Stimulated activated CD8-positive, alpha-beta memory T cell treated with anti-CD3 and anti-CD28 coated beads, Interleukin-15, amount 100 ng/mL, for 4 hours (primary cell): ENCODE measurements at places on chromosomes 1 and 21.
A peak's percentile ranks its signal among the peaks of the same experiment; 100 is the strongest.

- no peak for DNase-seq
Observed at GRCh38 chr1:93584261-93585003, 97.2 kb downstream of the BCAR3 start.

DNA sequence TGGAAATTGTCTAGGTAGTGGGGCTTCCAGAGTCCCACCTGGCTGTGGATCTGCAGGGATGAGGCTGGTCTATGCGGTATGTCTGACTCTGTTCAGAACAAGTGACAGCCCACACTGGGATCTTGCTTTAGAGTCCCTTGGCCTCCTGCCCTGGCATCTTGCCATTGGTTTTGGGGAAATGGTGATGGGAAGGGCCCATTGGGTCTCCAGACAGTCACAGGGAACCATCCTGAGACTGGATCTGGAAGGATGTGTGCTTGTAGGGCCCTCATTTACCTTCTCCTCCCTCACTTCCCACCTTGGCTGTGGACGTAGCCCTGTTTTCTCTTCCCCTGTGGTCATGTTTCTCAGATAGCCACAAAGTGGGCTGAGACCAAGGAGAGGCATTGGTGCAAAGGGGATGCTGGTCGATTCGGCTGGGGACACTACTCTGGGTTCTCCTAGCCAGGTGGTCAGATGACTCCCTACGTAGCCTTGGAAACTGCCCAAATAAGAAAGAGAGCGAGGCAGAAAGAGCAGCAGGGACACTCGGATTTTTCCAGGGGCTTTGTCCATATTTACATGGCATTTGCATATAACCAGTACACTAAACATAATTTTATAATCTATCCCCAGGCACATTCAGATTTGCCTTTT, 15.1 kb downstream of the SOX13 start:
- DNase-seq: no peak

GRCh38 chr21:36547464-36547863, 67.5 kb upstream of the CLDN14 start:
- DNase-seq: no peak

GRCh38 chr1:111594306-111594693, 25.3 kb upstream of the RAP1A start:
- DNase-seq: no peak

GRCh38 chr1:104105465-104105864, 355.8 kb downstream of the AMY1C start:
- no peak for DNase-seq

- no peak for DNase-seq
Observed at GRCh38 chr1:186183970-186184628, 191.0 kb downstream of the TPR start.

- no peak for DNase-seq
Observed at GRCh38 chr1:63674865-63675419, 81.7 kb downstream of the PGM1 start.

- DNase-seq: no peak
Observed at GRCh38 chr1:184376369-184376768, 10.5 kb upstream of the C1orf21 start.

DNA sequence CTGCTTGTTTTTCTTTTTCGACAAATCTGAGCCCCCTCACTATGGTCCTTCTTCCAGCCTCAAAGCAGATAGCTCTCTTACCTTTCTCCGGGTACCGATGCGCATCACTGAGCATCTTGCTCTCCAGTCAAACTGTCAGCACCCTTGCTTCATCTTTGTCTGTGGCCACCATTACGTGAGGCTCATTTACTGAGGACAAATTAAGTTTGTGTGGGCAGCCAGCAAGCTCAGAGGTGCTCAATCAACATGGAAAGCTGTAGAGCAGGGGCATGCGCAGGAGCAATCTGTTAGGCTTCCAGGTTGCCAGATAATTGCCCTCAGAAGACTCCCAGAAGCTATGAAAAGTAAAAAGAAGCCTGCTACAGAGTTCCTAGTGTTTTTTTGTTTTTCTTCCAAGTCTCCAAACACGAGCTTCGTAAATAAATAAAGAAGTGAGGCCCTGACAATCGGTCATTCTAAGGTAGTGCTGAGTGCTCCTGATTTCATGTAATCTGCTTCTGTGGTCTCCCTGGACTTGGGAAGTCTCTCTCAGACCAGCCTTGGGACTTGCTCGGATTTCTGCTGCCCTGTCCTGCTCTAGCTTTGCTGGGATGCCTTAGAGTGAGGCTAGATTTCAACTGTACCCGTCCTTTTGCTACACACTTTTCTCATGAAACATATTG, 1.8 kb downstream of the C1orf53 start:
- DNase-seq: no peak

GRCh38 chr1:199102239-199102638, 463.4 kb downstream of the PTPRC start:
- no peak for DNase-seq

- DNase-seq: no peak
Observed at GRCh38 chr1:204316164-204316563, 43.6 kb downstream of the PLEKHA6 start.

DNA sequence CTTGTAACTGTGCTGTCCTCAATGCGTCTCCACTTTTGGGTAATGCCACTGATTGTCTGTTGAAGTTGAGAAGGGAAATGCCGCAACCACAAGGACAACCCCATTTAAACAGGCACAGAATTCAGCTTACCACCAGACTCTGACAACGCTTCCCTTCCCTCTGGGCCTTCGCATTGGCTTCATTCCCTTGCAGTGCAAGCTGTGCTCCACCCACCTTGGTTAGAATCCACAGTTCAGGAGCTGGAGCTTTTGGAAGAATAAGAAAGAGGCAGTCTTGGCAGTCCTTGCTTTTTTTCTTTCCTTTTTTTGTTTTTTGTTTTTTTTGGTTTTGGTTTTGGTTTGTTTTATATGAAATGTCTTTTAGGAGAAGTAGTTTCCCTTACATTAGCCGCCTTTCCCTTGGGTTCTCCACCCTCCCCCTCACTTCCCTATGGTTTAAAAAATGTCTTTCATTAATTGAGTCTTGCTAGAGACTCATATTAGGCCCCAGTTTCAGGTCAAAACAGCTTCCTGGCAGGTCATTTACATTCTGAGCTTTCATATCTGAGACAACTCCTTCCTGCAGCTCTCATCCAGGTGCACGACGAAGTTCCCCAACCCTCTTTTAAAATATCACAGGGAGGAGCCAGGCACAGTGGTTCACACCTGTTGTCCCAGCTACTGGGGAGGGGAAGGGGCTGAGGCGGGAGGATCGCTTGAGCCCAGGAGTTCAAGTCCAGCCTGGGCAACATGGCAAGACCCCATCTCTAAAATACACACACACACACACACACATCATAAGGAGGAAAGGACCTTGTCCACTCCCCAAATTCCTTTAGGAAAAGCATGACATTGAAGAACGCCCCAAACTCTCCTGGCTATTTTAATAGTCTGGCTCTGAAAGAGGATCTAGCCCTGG, 20.7 kb upstream of the LAX1 start:
- DNase-seq: no peak

GRCh38 chr1:230069796-230070195, 2.8 kb downstream of the GALNT2 start:
- DNase-seq: no peak

DNA sequence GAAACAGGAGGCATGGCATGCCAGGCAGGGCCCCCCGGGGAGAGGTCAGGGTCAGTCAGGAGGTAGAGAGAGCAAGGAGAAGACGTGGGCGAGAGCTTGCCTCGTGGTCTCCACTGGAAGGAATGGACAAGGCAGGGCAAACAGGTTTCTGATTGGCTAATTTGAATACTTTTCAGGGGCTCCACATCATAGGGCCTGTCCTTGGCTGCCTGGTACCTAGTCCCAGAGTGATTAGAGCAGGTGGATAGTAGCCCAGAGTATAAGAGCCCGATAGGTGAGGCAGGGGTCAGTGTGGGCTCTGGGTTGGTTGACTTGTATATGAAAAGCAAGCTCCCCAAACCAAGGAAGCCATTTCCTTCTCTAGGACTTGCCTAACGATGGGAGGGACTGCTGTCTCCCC, 178.6 kb downstream of the ZP4 start:
- DNase-seq: no peak

GRCh38 chr1:199682081-199682480, 345.4 kb upstream of the NR5A2 start:
- DNase-seq: no peak

- DNase-seq: no peak
Observed at GRCh38 chr1:21882721-21883415, 54.2 kb downstream of the HSPG2 start.

DNA sequence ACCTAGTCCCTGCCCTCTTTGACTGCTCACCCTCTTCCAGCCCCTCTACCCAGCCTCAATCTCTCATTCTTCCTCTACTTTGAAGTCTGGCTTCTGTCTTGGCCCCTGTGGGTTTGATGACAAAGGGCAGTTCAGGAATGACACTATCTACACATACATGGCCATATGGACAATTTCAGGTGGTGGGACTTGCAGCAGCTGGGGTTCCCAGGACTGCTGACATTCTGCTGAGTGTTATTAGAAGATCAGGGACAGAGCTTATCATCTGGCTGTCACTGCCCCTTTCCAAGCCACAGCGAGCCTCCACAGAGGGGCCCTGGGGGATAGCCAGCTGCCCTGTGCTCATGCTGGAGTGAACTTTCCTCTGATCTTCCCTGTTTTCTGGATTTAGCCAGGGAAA, 97.4 kb upstream of the IPO9 start:
- no peak for DNase-seq

- no peak for DNase-seq
Observed at GRCh38 chr1:68745451-68745850, 248.6 kb upstream of the DEPDC1 start.

- DNase-seq: no peak
Observed at GRCh38 chr1:10765734-10766478, 30.5 kb downstream of the CASZ1 start.

DNA sequence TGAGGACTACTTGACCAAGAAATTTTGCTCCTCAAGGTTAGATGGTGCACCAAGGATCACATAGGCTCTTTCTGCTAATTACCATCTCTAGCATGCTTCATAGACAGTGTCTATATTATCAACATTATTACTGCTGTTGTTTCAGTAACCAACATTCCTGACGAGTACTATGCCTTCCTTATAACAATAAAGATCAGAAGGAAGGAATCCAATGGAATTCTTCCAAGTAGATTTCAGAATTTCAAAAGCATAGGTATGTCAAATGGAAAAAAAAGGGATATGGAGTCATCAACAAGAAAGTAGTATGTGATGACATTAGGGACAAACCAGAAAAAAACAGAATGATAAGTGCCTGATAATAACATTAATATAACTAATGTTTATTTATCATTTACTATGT, 39.6 kb upstream of the LPGAT1 start:
- DNase-seq: no peak

GRCh38 chr1:233790662-233791371, 113.7 kb upstream of the SLC35F3 start:
- peak; percentile 0 for DNase-seq

DNA sequence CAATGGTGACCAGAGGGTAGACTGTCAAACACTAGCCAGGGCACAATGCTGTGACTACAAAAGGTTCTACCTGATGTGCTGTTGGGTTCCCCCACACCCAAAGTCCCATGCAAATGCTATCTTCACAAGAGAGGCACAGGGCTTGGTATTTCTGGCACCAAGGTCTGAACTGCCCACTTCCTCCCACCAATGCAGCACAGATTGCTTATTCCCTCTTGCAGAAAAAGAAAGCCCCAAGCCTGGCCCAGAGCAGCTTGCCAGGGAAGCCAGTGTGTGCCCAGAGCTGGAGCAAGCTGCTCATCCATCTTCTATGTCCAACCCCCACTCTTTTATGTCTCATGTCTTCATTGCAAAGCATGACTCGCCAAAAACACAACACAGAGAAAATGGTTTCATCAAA, 149.4 kb upstream of the CAMK1G start:
- DNase-seq: no peak

- DNase-seq: no peak
Observed at GRCh38 chr1:159970932-159971342, 16.9 kb upstream of the SLAMF9 start.

DNA sequence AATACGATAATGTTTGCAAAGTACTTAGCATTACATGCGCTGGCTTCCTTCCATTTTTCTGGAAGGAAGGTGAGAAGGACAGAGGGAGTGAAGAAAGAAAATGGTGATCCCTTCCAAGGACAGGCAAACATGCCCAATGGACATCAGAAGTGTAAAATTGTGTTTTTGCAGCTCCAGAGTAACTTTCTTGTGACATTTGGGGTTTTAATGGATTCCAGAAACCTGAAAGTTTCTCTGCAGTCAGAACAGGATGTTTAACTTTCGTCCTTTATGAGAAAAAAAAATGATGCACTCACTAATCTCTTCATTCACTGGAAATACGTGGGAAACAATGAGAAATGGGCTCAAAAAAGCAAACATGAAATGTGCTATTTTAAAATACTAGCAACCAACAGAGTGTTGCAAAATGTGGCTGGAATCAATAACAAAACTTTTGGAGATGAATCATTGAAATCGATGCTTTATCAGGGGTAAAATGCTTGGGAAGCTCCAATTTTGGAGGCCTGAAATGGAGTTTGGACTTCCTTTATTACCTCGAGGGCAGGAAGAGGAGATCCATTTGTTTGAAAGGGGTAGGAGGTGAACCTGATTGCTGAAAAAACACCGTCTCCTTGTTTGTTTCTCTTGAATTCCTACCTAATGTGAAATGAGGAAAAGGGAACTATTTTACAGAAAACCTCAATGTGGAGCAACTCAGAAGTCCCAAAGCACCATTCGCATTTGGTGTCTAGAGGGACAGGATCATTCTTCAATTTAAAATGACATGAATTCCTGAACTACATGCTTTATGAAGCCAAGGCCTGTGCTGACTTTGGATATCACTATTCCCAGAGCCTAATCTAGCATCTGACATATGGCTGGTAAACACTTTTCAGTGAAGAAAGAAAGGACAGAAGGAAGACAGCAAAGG, 129.5 kb downstream of the TRABD2B start:
- DNase-seq: no peak

- DNase-seq: peak; percentile 32
Observed at GRCh38 chr1:160085686-160086455, 4.5 kb downstream of the KCNJ9 start.

DNA sequence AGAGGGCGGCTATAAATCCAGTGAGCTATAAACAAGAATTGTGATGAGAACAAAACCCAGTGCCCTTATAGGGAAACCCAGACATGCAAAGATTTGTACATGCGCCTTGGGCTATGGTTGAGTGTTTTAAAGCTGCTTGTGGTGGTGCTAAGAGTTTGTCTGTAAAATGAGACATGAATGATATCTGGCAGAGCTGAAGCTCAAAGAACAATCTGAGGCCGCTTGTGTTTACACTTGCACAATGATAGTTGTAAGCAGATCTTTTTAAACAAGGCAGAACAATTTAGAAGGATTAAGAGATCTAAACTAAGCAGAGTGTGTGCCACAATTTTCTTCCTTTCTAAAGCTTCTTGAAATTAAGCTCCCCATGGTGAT, 80.4 kb upstream of the ADAMTS5 start:
- no peak for DNase-seq
